ENCODE measurements at places on chromosomes 4 and X.

GRCh38 chrX:66876776-66877175 is 237.9 kb upstream of the EDA2R start:
- DNase-seq = no peak

DNA sequence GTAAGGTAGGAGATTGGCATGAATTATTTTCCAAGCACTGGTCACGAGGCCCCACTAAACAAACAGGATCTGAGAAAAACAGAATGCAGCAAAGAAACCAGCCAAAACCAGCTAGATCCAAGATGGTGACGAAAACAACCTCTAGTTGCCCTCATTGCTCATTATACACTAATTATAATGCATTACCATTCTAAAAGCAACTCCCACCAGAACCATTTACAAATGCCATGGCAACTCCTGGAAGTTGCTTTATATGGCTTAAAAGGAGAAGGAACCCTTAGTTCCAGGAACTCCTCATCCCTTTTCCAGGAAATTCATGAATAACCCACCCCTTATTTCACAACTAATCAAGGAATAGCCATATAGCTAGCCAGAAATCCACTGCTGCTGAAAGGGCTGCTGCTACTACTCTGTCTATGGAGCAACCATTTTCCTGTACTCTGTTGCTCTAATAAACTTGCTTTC is 69.3 kb downstream of the ABCB7 start:
- DNase-seq = no peak

- DNase-seq = no peak
These were observed 96.8 kb downstream of the AKAP4 start for GRCh38 chrX:50103866-50104566.

GRCh38 chr4:38125816-38126215 is 165.6 kb downstream of the PTTG2 start:
- DNase-seq = no peak

- DNase-seq = no peak
These were observed 82.3 kb downstream of the PRSS12 start for GRCh38 chr4:118270492-118270891.

- no peak for DNase-seq
These were observed 60.8 kb downstream of the GRXCR1 start for GRCh38 chr4:42953321-42953720.

GRCh38 chr4:76209881-76210280 is 3.7 kb downstream of the SCARB2 start:
- DNase-seq = no peak

- DNase-seq = no peak
These were observed 87.8 kb downstream of the SPRY1 start for GRCh38 chr4:123484291-123484926.

- no peak for DNase-seq
These were observed 45.7 kb downstream of the ACOX3 start for GRCh38 chr4:8394806-8395205.

GRCh38 chr4:181597766-181598165 is 645.4 kb upstream of the TENM3 start:
- no peak for DNase-seq

DNA sequence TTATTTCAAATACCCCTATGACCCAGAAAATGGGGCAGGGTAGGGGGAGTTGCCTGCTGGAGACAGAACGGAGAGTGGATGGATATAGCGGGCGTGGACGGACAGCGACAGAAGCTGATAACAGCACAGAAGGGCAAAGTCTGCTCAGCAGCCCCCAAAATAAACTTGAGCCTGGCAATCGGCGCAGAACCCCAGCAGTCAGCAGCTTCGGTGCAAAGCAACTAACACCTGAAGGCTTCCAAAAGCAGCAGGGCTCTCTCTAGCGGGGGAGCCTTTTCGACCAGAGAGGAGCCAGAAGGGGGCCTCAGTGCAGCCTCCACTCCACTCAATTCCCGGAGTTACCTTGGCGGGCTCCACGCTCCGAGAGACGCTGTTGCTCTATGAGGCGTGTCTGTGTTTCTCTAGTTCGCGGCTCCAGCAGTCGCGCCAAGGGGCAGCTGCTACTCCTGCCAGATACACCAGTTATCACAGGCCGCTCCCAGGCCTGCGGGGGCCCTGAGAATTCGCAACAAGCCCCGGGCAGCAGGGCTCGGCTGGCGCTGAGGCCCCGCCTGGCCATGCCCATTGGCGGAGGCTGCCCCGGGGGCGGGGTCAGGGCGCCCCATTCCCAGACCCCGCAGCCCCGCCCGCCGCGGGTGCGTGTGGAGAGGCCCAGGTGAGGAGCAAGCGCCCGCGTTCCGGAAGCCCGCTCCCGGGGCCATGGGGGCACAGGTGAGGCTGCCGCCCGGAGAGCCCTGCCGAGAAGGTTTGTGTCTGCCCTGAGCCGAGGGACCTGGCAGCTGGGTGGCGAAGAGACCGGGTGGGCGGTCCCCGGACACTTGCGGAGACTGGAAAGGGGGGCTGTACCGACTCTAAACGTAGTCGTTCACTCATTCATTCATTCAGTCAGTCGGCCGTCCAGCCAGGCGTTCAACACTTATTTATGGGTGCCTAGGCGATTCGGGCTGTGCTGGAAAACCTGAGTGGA is at the start of the genes CNGA1 and NIPAL1:
Gene CNGA1, minus strand, starts transcription at position 541 of the 967 bp plus-strand sequence. CDS start 63,992 bp downstream, outside the sequence.
Gene NIPAL1, plus strand, starts transcription at position 632 of the 967 bp plus-strand sequence. Its CDS starts 68 bp downstream, at position 700.
- DNase-seq = peak; percentile 61

GRCh38 chrX:20743046-20743445 is 476.3 kb upstream of the RPS6KA3 start:
- DNase-seq = no peak

- DNase-seq = no peak
These were observed 76.7 kb upstream of the TMEM150C start for GRCh38 chr4:82638479-82638878.

DNA sequence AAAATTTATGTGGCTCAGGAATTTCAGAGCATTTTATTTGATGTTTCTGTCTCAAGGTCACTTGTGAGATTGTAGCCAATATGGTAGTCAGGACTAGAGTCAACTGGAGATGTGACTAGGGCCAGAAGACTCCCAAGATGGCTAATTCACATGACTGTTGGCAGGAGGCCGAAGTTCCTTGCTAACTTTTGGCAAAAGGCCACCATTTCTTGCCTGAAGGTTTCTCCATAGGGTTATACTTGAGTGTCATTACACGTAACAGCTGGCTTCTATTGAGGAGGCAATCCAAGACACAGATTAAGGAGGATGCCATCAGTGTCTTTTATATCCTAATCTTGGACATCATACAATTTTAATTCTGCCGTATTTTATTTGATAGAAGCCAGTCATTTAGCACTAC is 162.3 kb upstream of the MAOA start:
- DNase-seq = no peak

- peak; percentile 39 for DNase-seq
These were observed 4.7 kb upstream of the S100P start for GRCh38 chr4:6688879-6689505.

- no peak for DNase-seq
These were observed 97.6 kb downstream of the HMX1 start for GRCh38 chr4:8774071-8774470.

DNA sequence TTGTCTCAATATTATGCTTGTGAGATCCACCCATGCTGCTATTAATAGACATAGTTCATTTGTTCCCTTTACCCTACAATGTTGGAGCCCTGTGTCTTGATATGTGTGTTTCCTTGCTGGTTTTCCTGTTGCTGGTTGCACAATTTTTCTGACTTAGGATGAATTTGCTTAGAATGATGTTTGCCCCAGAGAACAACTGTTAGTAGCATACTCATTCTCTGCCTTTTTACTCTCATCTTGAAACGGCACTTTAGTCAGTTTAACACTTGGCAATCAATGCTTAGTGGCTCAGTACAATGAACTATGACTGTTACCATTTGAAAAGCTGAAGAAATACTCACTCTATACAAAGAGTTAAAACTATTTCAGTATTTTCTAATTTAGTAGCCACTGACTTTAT is 158.8 kb upstream of the NDST4 start:
- no peak for DNase-seq

DNA sequence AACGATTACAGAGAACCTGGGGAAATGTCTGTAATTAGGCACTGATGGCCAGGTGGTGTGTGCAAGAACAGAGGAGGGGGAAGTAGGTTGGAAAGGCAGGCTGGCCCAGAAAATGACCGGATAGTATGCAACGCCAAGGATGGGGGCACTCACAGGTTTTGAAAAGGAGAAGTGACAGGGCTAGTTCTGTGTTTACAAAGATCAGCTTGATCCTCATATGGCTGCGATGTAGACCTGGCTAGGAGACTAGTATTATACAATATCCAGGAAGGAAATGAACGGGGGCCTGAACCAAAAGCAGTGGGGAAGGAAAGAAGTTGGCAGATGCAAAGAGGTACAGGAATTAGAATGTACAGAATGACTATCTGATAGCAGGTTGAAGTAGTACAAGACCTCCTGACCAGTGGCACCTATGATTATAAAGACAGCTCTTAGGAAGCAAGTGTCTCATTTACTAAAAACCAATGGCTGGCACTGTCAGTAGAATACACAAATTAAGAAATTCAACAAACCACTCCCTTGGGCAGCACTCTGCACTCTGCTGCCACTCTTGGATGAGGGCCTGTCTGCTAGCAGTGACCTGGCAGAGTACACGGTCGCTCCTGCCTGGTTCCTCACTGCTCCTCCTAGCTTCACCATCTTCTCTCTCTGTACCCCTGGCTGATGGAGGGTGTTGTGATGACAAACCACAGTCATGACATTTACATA is 14.1 kb downstream of the MFAP3L start:
- no peak for DNase-seq

- DNase-seq = no peak
These were observed 162.5 kb upstream of the BCOR start for GRCh38 chrX:40260146-40260747.

DNA sequence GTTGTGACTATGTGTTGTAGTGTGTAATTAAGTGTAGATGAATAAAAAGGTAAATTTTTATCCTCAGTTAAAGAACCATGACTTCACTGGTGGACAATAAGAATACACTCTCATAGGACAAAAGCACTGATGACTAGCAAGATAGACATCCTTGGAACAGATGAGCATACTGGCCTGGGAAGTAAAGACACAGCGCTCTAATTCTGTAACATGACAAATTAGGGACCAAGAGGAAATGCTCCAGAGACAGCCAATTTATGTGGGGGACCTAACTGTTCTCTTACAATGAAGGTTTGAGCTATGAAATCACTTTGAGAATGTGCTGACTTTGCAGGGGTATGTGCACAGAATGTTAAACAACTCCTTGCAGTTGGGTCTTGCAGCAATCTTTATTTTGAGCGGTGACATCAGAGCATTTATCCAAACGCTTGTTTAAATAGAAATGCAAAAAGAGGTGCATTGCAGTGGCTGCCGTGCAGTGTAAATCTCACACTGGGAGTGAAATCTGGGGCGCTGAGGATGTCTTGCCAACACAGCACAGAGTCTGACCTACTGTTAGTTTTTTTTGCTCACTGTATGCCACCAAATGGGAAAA is 109.3 kb downstream of the MAGEC2 start:
- DNase-seq = no peak

DNA sequence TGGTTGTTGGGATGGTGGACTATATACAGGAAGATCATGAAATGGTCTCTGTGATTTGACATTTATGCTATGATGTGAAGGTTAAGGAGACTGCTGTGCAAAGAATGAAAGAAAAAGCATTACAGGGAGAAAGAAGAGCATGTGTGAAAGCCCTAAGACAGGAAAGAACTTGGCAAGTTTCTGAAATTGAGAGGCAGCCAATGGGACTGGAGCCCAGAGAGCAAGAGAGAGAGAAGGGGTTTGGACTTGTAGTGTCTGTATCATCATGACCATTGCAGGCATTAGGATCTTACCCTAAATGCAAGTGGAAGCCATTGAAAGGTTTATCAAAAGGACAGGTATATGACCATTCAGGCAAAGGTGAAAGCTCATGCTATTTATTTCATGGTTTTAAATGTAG is 147.1 kb downstream of the NAA11 start:
- no peak for DNase-seq

DNA sequence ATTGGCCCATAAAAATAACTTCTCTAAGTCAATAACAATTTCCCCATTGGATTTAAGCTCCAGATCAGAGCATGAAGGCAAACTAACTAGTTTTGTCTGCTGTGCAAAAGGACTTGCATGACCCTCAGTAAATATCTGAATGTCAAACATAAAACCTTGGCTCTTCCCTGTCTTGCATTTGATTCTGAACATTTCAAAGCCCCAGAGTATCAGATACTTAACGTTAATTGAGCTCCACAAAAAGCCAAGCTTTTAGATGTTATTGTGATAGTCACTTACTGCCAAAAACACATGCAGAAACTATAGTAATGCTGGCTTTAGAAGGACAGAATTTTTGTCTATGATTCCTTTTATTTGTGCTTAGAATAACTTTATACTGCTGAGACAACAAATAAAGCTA is 664.2 kb downstream of the ADGRL3 start:
- DNase-seq = no peak

DNA sequence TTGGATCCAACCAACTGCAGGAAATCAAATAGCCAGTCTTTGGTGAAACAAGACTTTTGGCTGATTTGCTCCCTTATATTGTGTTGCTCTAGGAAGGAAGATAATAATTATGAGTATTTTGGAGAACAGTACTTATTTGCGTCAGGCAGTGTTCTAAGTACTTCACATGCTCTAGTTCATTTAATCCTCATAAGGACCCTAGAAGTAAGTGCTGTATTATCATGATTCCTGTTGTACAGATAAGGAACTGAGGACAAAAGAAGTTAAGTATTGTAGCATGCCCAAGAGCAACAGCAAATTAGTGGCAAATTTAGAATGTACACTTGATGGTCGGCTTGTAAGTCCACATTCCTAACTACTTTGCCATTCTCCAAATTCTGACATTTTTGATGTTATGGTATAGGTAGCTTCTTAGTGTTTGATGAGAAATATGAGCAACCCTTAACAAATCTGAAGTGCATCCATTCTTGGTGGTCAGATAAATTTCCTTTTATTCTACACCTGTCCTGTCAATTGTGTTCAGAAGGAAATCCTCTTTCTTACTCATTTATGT is 72.0 kb downstream of the SPRY1 start:
- no peak for DNase-seq

- no peak for DNase-seq
These were observed at the start of gene ADH6 for GRCh38 chr4:99219072-99219471. TSS of gene ADH6 (minus strand) at chr4:99219246. CDS start at chr4:99219152, 94 bp downstream.

DNA sequence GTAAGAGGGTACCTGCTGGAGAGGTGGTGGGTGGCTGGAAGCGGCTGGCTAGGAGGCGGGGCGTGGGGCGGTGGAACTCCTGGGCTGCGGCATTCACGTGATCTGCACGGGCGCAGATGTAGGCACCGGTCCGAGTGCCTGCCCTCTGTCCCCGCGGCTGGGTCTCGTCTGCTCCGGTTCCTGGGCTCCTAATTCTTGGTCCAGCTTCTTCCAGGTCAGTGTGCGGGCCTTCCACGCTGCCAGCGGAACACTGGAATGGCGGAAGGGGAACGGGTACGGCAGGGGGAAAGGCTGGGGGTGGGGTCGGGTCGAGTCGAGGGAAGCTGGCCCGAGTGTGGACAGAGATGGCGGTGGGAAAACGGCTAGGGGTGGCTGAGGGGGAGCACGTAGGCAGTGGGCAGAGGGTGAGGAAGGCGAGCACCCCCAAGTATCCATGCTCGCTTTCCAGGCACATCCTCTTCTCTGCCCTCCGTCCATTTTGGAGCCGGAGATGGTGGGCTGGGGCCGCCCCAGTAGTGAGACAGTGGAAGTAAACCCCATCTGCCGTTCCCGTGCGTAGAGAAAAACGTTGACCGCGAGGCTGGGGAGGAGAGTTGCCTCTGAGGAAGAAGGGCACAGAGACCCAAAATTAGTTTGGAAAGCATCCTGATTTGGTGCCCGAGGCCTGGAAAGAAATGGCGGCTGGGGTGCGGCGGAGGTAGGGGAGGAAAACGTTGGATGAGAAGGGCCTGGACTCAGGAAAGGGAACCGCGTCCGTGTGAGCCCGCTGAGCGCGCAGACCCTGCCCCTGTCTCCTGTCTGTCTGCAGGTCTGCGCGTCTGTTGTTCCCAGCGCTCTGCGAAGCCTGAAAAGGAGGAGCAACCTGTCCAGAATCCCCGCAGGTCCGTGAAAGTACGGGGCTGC is at the start of gene TCEAL4:
Gene TCEAL4, plus strand, starts transcription at position 105 of the 903 bp plus-strand sequence. CDS start 1,161 bp downstream, outside the sequence.
- no peak for DNase-seq
